Ovary (tissue), 10 donors: ENCODE measurements at places on chromosomes 12 and 14.

DNA sequence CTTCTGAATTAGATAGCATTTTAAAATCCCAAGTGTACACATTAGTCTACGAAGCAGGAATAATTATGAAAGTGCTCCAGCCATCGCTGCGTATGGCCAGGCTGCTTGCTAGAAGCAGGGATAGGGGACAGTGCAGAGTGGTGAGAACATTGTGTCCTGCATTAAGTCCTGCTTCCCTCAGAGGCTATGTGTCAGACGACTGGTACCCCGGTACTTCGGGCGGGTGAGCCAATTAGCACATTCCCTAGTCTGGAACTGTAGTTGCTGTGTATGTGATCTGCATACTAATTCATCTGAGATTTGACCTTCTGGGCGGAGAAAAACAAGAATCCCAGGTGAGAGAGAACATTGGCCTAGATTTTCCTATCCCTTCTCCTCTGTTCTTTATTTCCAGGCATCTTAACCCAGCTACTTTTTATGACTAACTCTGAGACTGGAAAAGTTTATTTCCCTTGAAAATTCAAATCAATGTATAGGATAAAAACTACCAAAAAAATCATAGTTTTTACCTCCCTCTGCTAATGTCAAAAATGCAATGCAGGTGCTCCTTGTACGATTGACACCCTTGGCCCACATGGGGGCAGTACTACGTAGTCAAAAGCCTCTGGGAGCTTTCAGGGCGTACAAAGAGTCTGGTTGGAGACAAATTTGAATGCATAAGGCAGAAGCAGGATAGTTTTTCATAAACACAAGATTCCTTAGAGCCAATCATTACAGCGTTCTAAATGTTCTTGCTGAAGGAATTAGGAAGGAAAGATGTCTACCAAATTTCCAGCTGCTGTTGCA is 764.3 kb downstream of the NOVA1 start:
- DNase-seq: peak; percentile 27

DNA sequence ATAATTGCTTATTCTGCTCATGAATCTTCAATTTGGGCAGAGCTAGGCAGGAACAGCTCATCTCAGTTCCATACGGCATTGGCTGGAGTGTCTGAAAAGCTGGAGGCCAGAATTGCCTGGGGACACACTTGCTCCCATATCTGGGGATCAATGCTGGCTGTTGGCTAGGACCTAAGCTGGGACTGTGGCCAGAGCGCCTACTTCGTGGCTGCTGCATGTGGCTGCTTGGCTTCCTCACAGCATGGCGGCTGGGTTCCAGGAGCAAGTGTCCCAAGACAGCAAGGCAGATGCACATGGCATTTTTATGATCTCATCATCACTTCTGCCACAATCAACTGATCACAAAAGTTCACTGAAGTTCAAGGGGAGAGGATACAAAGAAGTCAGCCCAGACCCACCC is 200.2 kb downstream of the TTC8 start:
- no peak for DNase-seq

DNA sequence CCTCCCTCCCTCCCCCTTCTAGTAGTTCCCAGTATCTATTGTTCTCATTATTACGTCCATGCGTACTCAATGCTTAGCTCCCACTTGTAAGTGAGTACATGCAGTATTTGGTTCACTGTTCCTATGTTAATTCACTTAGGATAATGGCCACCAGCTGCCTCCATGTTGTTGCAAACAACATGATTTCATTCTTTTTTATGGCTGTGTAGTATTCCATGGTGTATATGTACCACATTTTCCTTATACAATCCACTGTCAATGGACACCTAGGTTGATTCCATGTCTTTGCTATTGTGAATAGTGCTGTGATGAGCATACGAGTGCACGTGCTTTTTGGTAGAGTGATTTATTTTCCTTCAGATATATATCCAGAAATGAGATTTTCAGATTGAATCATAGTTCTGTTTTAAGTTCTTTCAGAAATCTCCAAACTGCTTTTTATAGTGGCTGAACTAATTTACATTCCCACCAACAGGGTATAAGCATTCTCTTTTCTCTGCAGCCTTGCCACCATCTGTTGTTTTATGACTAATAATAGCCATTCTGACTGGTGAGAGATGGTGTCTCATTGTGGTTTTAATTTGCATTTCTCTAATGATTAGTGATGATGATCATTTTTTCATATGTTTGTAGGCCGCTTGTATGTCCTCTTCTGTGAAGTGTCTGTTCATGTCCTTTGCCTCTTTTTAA is 17.9 kb upstream of the CLEC7A start:
- no peak for DNase-seq

GRCh38 chr12:47774663-47775062 is 1.6 kb downstream of the SLC48A1 start:
- no peak for DNase-seq

DNA sequence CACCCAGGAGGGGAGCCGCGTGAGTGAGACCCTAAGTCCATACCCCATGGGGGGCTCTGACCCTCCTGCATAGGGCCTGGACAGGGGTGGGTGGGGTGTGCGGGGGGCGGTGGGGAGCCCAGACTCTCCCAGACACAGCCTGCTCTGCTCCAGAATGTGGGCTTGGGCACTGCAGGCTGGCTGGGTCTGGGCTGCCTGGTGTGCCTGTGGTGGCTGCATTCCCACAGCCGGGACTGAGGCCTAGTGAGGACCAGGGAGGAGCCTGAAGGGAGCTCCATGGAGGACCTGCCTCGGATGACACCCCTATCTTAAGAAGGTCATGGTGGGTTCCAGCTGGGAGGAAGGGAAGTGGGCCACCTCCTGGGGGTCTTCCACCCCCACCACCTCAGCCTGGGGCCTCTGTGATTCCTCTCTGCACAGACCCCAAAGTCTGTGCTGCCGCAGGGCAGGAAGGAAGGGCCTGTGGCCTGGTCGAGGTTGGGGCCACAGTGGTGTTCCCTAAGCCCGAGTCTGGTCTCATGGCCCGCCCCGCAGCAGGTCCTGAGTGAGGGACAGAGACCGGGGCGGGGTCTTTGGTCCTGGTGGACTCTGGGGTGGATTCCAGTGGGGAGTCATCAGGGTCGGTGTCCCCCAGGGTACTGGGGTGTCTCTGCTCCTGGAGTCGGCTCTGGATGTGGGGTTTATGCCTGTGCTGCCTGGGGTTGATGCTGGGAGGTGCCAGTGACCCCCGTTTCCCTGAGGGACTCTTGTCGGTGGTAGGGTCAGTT is 392.3 kb downstream of the TMEM121 start:
- DNase-seq: no peak

DNA sequence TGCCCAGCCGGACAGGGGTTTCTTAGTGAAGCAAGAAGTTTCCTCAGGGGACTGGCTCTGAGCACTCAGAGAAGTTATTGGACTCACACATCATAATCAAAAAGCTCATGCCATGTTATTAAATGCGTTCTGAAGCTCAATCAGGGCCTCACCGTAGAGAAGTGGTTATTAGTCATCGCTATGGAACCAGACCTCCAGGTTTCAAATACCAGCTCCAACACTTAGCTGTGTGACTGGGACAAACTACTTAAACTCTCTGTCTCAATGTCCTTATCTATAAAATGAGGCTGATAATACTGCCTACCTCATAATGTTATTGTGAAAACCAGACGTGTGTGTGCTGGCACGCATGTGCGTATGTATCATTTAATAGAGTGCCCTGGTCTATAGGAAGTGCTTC is 7.3 kb downstream of the STAT6 start:
- no peak for DNase-seq

- DNase-seq: no peak
Observed at GRCh38 chr12:53195516-53196420, 11.3 kb downstream of the ITGB7 start.

DNA sequence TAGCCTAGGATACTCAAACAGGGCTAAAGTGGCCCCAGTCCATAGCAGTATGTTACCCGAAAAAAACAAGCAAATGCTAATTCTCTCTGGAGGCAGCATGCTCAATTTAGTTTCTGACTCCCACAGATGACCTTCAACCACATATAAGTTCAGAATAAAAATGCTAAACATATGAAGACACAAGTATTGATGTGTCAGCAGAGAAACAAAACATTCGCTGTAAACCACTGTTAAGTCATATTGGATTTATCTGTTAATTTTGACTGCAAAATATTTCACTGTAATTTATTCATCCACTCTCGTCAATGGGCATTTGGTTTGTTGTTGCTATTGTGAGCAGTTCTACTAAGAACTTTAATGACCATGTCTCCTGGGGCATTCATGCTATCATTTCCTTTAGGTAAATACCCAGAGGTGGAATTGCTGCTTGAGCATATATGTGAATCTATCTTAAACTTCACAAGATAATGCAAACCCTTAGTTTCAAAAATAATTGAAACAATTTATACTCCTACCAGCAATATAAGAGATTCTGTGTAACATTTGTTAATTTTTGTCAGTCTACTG is 36.5 kb downstream of the WBP11 start:
- DNase-seq: no peak

DNA sequence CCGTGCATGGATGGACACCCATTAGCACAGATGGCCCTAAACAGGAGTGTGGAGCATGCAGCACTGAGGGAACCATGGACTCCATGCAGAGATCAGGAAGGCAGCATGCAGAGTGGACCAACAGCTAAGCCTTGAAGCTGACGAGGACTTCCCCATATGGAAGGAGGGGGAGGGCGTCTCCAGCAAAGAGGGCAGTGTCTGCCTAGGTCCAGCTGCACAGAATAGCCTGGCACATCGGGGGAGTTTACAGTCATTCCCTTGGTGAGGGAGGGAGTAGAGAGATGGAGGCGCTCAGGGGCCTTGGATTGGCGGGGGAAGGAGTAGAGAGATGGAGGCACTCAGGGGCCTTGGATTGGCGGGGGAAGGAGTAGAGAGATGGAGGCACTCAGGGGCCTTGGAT is 64.5 kb downstream of the ANKRD9 start:
- DNase-seq: no peak

DNA sequence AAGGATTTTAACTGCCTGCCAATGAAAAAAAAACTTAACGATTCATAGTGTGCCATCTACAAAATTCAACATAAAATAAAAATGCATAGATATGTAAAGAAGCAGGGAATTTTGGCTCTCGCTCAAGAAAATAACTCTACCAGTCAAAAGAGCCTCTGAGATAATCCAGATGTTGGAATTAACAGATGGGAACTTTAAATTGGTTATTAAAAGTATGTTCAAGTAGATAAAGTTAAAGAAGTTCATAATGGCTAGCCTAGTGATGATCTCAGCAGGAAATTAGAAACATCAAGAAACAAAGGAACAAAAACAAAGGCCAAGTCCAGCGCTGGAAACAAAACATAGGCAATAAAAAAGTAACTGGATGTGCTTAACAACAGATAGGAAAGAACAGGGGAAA is 23.1 kb downstream of the PIK3C2G start:
- DNase-seq: no peak

DNA sequence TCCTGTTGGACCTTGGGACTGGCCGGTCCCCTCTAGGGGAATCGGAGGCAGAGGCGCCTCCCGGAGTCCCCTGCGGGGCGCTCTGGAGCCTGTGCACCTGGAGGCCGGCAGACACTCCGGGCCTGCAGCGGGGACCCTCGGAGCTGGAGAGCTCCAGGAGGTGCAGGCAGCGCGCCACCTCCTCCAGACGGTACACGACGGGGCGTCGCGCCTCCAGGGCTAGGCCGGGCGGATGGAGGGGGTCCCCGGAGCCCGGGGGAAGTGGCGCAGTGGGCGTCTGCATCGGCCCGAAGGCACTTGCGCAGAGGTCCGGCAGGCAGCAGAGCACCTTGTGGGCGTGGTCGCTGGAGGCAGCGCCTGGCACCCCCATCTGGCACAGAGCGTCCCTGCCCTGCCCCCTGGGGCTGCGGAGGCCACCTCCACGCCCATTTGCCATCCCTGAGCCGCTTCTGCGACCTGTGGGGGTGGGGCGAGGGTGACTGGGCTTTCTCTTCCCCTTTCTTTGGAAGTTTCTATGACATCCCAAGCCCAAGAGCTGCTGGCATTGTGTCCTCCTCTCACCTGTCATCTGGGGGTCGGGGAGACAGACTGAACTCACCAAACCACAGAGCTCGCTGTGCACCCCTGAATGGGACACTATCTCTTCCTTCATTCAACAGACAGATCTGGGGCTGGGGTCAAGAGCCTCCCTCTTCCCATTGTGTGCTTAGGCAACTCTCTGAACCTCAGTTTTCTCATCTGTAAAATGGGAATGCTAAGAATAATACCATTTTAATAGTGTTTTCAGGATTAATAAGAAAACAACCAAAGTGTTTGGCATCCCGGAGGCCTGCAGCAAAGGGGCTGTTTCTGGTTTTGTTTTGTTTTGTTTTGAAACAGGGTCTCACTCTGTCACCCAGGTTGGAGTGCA is 37.5 kb upstream of the CORO1C start:
- no peak for DNase-seq
